Eye (tissue), 1 donor: ENCODE measurements at places on chromosomes 3 and 15.

- DNase-seq: no peak
Observed at GRCh38 chr3:50221051-50221410, 15.0 kb upstream of the GNAI2 start.

DNA sequence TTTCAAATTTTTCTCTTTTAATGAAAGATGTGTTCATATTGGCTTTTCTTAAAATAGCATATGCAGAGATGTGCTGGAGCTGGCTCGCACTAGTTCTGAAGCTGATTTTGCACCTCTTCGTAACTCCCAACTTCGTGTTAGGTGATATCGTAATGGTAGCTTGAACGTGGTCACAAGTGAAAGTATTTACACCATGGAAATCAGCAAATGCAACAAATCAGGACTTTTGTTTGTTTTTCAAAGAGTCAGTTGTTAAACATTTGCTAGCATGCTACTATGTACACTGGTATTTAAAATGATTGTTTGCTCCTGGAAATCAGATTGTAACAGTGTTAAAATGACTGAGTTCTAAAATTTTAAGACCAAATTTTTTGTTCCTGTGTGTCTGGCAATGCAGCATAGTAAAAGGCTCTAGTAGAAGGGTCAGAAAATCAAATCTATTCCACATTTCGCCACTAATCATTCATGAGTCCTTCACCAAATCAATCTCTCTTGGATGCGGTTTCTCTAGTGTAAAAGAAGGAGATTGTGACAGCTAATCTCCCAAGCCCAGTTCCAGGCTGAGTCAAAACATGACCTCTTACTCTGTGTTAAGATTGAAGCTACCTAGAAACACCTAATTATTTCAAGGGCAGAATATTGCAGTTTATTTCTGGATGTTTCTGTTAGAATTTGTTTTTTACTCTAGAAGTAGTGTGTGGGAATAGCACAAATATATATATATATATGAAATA lies 34.3 kb upstream of the CMC1 start:
- no peak for DNase-seq

DNA sequence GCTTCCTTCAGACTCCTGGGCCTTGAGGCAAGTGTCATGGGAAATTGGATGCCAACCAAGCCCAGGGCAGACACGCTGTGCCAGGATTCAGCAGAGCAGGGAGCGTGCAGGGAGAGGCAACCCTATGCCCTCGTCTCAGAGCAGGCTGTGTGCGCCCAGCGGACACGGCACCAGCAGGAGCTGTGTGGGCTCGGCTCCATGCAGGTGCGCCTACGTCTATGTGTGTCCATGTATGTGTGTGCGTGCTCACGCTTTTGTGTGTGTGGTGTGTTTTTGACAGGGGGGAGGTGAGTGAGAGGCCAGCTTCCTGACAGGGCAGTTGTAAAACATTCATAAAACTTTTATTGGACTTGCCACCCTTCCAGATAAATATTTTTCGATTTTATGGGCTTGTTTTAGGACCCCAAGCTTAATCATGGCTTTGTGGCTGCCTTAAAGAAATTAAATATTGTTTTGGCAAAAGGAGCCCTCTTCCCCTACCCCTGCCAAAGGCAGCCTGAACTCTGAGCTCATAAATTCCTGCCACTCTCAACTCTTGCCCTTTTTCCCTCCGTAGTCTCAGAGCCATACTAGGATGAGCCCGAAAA lies 84.4 kb downstream of the DNAJB8 start:
- no peak for DNase-seq

DNA sequence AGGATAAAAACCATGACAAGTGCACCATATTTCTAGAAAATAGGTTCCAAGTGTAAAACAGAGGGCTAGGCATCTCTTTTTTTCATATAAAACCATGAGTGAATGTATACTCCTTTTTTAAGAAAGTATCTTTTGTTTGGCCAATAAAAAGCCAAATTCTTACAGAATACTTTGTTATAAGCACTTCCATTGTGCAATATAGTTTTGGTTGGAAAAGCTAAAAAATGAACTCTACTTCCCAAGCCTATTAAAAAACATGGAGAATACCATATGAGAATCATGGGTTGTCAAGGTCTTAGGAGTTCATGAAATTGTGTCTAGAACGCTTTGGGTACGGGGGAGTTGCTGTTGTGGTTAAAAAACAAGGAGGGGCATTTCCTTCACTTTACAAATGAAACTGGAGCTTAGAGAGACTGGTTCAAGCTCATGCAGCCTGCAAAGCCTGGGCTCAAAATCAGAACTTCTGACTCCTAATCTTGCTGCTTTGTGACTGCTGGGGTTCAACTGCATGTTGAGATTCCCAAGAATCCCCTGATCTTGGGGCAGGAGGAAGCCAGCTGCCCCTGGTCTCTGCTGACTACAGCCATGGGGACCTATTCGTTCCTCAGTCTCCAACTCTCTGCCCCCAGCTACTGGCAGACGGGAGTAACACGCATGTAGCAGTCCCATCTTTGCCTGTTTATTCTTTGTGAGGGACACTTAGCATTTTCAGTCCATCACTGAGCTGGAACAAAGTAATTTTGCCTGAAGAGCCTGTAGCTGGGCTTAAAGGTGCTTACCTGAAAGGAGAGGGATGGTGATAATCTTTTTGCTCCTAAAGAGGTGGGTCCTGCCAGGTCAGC lies 229.1 kb downstream of the CHST2 start:
- DNase-seq: no peak

- no peak for DNase-seq
Observed at GRCh38 chr3:177146646-177147045, 50.6 kb downstream of the TBL1XR1 start.

GRCh38 chr3:39249453-39250115 lies 30.3 kb downstream of the CX3CR1 start:
- no peak for DNase-seq

DNA sequence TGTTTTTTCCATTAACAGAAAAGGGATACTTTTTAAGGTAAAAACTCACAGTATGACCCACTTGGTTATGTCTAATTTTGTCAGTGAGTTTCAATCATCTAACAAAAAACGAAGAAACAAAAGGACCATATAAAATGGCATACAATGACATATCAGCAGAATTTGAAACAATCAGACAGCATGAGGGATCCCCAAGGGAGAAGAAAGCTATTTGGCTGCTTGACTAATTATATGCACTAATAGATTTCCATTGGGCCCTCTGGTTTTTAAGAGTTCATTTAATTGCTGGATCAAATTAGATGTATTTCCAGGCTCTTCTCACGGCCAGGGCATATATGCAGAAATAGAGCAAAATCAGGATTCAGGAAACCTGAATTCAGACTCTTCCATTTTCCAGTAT lies 376.4 kb upstream of the GBE1 start:
- peak; percentile 41 for DNase-seq

- DNase-seq: no peak
Observed at GRCh38 chr3:15636028-15636709, 34.6 kb downstream of the BTD start.

DNA sequence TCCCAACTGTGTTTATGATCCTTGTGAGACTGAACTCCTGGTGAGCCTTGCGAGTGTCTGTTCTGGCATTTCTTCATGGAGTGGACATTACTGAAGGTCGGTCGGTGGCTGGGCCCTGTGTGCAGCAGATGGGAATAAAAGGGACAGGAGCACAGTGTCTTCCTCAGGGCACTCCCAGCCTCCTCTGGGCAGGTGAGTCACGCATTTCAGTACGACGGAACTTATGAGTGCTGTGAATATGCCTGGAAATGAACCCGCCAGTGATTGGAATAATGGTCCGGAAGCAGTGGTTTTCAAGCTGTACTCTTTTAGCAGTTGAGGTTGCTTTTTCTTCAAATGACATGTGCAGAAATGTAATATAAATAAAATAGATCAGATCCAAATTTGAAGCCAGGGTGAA lies 55.1 kb downstream of the LARS2 start:
- DNase-seq: no peak

GRCh38 chr15:34011481-34011880 lies 27.5 kb downstream of the AVEN start:
- DNase-seq: no peak

DNA sequence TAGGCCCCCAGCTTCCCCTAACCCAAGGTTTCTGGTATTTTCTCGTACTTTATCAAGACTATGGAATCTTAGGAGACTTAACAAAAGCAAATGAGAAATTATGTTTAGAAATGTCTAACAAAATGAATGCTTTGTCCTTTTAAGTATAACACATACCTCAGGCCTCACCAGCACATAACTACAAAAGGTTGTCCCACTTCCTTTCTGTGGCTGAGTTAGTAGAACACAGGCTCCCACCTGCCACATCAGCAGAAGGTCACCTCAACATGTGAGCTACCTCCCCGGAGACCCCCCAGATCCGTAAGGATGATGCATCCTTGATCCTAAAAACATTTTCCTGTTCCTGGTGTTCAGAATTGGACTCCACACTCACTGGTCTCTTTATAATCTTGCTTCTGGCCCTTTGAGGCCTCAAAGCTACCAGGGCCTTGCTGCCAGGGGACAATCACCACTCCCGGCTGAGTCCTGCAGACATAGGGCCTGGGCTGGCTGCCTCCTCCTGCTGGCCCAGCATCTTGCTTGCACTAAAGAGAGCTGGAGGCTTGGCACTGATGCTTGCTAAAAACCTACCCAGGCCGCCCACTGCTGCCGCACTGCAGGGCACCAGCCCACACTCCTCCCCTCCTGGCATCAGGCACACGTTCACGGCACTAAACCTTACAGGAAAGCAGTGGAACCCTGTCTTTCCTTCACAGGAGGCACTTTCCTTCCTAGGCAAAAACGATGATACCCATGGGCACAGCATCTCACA lies 2.9 kb downstream of the CCRL2 start:
- DNase-seq: no peak

DNA sequence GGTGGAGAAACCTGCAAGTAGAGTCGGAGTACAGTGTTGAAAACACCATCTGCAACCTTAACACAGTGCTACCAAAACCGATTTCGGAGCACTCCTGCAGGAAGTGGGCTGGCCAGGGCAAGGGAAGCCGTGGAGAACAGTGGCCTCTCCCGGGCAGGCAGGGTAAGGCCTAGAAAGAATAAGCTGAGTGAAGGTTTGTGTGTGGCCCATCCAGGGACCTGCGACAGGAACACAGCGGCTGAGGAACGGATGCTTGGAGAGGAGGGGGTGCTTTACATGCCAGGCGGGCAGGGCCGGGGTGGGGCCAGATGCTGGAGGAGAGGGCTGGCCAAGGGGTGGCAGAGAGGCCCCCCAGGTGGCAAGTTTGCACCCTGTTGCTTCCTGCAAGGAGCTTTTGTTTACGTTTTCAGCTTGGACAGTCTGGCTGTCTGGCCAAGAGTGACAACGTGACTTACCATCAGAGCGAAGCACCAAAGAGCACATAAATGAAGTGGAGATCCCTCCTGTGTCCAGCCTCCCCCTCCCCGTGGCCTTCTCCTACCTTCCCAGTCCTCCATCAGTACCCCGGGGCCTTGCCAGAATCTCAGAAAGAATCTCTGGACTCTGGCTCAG lies 156.5 kb downstream of the PGPEP1L start:
- peak; percentile 91 for DNase-seq

DNA sequence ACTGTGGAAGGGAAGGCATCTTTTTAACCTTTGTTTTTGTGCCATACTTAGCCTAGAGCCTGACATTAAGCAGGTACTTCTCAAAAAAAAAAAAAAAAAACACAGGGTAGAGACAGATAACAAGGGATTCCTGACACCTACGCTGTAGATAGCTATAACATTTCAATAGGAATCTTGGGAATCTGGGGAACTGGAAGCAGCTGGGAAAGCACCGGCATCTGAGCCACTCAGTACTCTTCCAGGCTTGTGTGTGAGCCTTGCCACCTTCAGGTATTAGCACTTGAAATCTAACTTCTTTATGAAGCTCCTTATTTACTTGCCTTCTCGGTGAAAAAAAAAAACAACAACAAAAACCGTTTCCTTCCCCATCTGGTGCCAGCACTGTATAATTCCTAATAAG lies 46.8 kb downstream of the PIK3CA start:
- no peak for DNase-seq

GRCh38 chr3:128287216-128287615 lies 133.9 kb downstream of the EEFSEC start:
- no peak for DNase-seq

GRCh38 chr3:60316121-60316797 lies 935.0 kb downstream of the FHIT start:
- DNase-seq: peak; percentile 59

GRCh38 chr3:16329036-16329825 lies 64.2 kb downstream of the OXNAD1 start:
- DNase-seq: no peak

DNA sequence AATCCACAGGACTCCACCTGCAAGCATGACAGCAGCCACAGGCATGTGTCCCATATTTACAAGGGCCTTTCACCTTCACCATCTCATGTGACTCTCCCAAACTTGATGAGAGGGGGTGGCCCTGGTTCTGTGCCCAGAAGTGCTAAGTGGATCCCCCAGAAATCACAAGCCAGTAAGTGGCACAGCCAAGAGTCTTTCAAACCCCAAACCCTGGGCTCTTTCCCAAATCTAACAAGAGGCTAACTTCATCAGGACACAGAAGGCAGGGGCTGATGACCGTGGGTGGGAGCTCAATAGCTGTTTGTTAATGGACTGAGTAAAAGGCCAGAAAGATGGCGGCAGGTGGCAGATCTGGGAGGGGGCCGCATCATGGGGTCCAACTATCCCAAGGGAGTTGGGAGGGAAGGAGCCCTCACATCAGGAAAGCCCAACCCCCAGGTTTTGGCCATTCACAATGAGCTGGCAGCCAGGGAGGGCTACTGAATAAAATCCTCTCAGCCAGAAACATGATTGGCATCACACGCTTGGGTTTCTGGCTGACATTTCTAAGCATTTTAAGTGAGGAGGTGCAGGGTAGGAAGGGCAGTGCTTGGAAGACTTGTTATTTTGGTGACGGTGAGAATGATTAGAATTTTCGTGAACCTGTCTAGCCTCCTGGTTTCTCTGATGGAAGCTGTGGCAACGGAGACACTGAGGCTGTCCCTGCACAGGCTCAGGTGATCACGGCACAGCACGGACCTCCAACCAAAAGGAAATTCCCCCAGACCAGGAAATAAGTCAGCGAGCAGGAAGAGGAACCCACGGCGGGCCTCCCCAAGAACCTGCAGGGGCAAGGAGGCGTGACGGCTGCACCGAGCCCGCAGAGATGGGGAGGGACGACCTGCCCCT lies 109.3 kb downstream of the OXNAD1 start:
- no peak for DNase-seq

GRCh38 chr15:67573194-67573593 lies 30.7 kb downstream of the MAP2K5 start:
- no peak for DNase-seq

- peak; percentile 94 for DNase-seq
Observed at GRCh38 chr3:143237077-143237627, 117.6 kb downstream of the CHST2 start.

- no peak for DNase-seq
Observed at GRCh38 chr15:31554261-31554660, 227.6 kb downstream of the KLF13 start.

- DNase-seq: peak; percentile 88
Observed at GRCh38 chr15:73697033-73697467, 12.9 kb downstream of the CD276 start.

- no peak for DNase-seq
Observed at GRCh38 chr3:114218578-114219185, 18.7 kb downstream of the ZNF80 start.

GRCh38 chr3:43616034-43616433 lies 5.8 kb downstream of the ANO10 start:
- no peak for DNase-seq

- DNase-seq: no peak
Observed at GRCh38 chr3:175837962-175838361, 978.8 kb downstream of the NAALADL2 start.

- DNase-seq: no peak
Observed at GRCh38 chr3:180354214-180354613, 247.7 kb upstream of the TTC14 start.

GRCh38 chr15:57541805-57542504 lies 49.7 kb upstream of the MYZAP start:
- DNase-seq: peak; percentile 88
